ENCODE measurements at places on chromosomes 5 and 9.
A peak's percentile ranks its signal among the peaks of the same experiment; 100 is the strongest.

GRCh38 chr9:87427851-87428506 lies 69.7 kb upstream of the DAPK1 start:
- DNase-seq: no peak

GRCh38 chr9:128420651-128421481 lies at the start of gene CERCAM:
TSS of gene CERCAM (plus strand) at chr9:128420857. CDS start at chr9:128420878, 21 bp downstream.
- peak; percentile 17 for DNase-seq

DNA sequence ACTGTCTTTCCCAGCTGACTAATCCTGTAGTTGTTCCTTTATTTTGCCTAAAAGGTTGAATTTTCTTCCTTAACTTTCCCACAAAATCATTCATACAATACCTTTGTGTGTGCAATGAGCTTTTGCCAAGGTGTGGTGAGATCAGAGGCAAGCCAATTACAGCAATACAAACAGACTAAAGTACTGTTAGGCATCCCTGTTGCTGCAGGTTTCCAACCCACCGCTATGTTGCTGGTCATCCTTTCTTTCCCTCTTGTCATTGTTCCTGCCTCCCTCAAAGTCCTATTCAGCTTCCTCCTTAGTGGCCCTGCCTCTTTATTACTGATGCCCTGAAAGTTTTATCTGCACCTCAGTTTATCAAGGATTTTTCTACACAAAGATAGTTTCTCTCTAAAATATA lies 22.1 kb downstream of the ITGA2 start:
- DNase-seq: no peak

- no peak for DNase-seq
Measured at GRCh38 chr5:88719434-88719833, 163.6 kb downstream of the MEF2C start.

GRCh38 chr5:98308231-98308630 lies 465.2 kb upstream of the RGMB start:
- DNase-seq: no peak

GRCh38 chr5:139651853-139652787 lies 4.0 kb downstream of the CXXC5 start:
- DNase-seq: peak; percentile 38

GRCh38 chr9:133691626-133692363 lies 46.4 kb downstream of the SARDH start:
- DNase-seq: no peak

- DNase-seq: no peak
Measured at GRCh38 chr9:36471359-36471758, 71.3 kb upstream of the RNF38 start.

- no peak for DNase-seq
Measured at GRCh38 chr5:143234162-143234842, 169.2 kb downstream of the NR3C1 start.

DNA sequence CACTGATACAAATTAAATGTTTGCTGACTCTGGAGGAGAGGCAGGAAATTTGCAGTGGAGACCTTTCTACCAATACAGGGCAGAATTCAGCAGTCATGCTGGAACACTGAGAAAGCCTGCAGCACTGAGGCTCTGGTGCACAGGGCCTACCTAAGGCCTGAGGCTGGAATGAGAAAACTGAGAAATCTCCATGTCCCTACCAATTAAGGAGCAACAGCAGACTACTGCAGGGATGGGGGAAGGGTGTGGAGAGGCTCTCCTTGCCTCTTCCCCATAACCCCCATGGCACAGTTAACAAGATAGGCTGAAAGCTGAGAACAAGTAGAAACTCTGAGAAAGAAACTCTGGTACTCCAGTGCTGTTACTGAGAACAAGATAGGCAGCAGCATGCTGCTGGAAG lies 10.5 kb downstream of the FBXO4 start:
- DNase-seq: no peak

- no peak for DNase-seq
Measured at GRCh38 chr5:1011226-1011631, 2.6 kb downstream of the NKD2 start.

GRCh38 chr9:37974506-37975173 lies 70.7 kb upstream of the SLC25A51 start:
- DNase-seq: no peak

DNA sequence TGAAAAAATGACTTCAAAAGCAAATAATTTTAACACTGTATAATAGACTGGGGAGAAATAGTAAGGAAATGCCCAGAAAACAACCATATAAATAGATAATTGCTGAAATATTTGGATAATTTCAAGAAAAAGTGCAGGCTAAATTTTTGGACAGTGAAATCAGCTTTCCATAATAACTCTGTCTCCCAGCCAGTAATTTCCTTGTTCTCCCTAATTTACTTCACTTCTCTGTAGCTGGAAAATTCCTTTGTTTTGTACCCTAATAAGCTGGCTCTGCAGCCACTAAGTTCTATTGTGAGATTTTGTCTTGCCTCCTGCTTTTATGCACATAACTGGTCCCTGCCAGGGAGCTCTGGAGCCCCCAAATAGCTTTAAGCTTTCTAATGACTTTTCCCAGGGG lies 27.7 kb downstream of the PRDM6 start:
- DNase-seq: no peak

GRCh38 chr9:95623640-95624039 lies 106.9 kb upstream of the PTCH1 start:
- DNase-seq: no peak

GRCh38 chr5:114191441-114191840 lies 170.4 kb upstream of the KCNN2 start:
- no peak for DNase-seq

DNA sequence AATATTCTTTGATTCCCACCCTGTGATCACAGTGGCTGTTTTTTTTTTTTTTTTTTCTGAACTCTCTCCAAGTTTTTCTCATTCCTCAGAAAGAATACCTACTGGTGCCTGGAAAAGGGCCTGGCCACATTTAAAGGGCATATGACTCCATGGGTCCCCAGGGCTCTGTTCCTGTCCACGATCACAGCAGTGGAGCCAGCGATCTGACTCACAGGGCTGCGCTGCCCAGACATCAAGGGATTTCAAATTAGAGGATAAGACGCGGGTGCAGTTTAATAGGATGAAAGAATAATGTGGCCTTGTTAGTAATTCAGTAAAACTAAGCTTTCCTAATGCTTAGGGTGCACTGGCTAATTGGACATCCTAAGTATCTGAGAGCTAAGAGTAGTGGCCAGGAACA lies 175.1 kb upstream of the MSX2 start:
- no peak for DNase-seq

GRCh38 chr5:140420665-140421361 lies 19.2 kb downstream of the ANKHD1 start:
- no peak for DNase-seq

DNA sequence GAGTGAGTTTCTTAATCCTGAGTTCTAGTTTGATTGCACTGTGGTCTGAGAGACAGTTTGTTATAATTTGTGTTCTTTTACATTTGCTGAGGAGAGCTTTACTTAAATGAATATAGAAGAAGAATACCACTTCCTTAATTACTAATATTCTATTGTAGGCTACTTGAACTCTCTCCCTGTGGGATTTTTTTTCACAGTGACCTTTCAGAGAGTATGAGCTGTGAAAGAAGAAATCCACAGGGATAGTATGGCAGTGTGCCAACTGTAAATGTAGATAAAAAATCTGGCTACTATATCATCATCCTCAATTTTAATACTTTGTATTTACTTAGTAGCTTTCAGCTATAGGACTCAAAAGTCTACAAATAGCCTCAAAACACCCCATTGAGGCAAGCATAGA lies 67.3 kb downstream of the COMMD10 start:
- DNase-seq: no peak

DNA sequence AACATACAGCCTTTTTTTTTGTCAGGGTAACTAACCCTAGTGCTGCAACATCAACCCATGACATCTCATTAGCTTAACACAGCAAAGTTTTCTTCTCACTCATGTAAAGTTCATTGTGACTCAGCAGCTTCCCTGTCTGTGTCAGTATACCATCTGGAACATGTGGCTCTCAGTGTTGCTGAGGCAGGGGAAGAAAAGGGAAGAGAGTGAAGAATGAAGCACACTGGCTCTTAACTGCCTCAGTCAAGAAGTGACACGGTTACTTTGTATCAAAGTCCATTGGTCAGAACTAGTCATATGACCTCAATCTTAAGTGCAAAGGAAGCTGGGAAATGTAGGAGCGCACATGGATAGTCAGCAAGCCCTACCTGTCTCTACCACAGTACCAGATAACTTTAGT lies 185.0 kb upstream of the ELL2 start:
- DNase-seq: no peak

DNA sequence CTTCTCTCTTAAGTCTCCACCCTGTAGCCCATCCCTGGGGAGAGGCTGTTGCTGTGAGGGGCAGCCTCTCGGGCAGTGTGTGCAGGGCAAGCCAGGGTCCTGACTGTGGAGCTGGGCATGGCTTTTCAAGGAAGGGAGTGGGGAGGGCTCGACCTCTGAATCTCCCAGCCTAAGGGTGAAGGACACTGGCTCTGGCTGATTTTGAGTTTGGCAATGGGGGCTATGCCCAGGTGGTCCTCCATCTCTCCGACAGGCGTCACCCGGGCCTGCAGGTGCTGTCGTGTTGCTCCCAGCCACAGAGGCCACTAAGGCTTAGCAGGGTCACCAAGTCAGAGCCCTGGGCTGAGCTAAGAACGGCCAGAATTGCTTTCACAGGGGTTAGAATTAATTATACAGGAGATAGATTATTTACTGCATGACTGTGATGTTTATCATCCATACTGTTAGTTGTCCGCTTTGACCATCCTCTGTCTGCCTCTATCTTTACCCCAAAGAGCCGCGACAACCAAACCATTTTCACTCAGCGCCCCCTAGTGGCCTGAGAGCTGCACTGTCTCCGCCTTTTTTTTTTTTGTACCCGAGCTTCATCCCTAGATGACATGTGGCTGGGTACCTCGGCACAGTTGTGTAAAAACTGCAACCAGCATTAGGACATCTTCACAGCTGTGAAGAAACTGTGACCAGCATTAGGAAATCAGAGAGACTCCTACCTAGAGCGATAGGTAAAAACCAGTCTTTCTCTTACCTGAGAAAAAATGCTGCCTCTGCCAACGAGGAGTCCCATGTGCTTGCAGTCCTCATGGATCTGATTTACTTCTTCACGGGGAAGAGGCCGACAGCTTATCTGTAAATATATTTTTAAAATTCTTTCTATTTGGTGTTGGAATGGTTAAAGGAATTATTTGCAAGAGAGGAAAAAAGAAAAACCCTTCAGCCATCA lies 44.5 kb downstream of the AGXT2 start:
- no peak for DNase-seq

GRCh38 chr5:166024970-166025369 lies 2266.5 kb upstream of the WWC1 start:
- DNase-seq: no peak

- DNase-seq: no peak
Measured at GRCh38 chr5:10631316-10631996, 67.6 kb downstream of the ANKRD33B start.

GRCh38 chr5:177117441-177118045 lies 16.0 kb upstream of the NSD1 start:
- DNase-seq: no peak

- DNase-seq: no peak
Measured at GRCh38 chr9:88007291-88007650, 32.9 kb upstream of the CDK20 start.

GRCh38 chr5:139821806-139822552 lies 26.4 kb downstream of the PSD2 start:
- DNase-seq: no peak

DNA sequence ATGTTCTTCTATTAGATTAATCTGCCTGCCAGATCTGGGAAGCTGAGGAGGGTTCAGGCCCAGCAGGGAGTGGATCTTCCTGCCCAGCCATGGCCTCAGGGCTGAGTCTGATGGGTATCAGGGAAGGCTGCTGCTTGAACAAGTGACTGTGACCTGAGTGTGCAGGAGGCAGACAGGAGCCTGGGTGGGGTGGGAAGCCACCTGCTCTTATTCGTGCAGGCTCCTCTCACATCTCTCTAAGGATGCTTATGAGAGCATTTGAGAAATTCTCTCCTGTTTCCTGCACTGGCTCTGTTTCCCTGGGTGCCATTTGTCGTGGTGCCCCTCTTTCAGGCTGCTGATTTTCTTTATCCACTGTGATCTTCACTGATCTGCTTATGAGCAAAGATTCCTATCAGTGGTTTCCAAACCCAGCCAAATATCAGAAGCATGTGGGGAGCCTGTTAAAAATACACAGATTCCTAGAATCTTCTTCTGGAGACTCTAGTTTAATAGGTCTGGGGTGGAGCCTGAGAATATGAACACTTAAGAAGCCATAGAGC lies 2.1 kb downstream of the RGS3 start:
- DNase-seq: no peak

- no peak for DNase-seq
Measured at GRCh38 chr9:104206766-104207165, 112.7 kb downstream of the SMC2 start.

GRCh38 chr5:15807248-15807647 lies 307.3 kb downstream of the FBXL7 start:
- no peak for DNase-seq

DNA sequence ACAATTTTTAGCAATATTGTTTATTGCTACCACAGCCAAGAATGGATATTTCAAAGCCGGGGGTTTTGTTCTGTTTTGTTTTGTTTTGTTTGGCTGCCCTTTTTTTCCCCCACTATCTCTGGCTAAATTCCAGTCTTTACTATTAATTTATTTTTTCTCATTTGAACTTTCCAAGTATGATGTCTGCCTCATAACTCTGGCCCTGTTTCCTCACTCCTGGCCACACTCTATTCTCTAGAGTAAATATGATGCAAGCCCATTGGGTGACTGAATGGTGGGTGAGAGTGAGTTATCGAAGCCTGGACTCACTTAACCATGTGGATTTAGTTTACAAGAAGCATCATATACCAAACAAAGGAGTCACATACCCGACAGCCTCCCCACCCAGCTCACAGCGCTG lies 41.9 kb downstream of the WDR36 start:
- no peak for DNase-seq

GRCh38 chr9:38423273-38423972 lies 831 bp downstream of the IGFBPL1 start:
- no peak for DNase-seq

GRCh38 chr5:61256474-61256873 lies 75.6 kb upstream of the ZSWIM6 start:
- DNase-seq: no peak

DNA sequence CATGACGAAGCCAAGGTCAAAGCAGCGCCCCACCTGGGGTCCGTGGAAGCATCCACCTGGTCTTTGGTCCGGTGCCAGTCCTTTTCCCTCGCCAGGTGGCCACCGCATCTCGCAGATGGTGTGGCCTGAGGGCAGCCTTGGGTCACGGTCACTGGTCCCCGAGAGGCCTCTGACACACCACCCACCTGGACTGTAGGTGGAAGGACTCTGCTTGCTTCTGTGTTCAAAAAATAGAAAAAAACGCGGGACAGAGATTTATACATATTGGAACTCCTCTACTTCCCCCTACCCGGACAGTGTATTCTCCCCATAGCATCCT lies 466 bp upstream of the TTC39B start:
- DNase-seq: no peak

- DNase-seq: no peak
Measured at GRCh38 chr9:109035684-109036423, 22.6 kb upstream of the CTNNAL1 start.

GRCh38 chr9:90969021-90969675 lies 167.5 kb downstream of the SYK start:
- no peak for DNase-seq

Measured in stimulated activated CD8-positive, alpha-beta memory T cell treated with anti-CD3 and anti-CD28 coated beads, Interleukin-7, amount 100 ng/mL, for 1 hour (primary cell).